ENCODE measurements at places on chromosomes 3 and 15. TPM values are rescaled to one million over a fixed set of nuclear protein-coding genes. Genes with fewer than 3 reads are reported as not detected.

SLC9A9 gene
- 12.6 TPM for total RNA-seq

CMC1 gene
- 16.4 TPM for total RNA-seq

ALDH1L1 gene
- 10.9 TPM for total RNA-seq

OR5K2 gene
- not detected for total RNA-seq

KIF15 gene
- total RNA-seq, result 0.49 TPM

CADM2 gene
- 1.8 TPM for total RNA-seq

CDHR4 gene
- 0.26 TPM for total RNA-seq

INTS14 gene
- 25.4 TPM for total RNA-seq

DNA sequence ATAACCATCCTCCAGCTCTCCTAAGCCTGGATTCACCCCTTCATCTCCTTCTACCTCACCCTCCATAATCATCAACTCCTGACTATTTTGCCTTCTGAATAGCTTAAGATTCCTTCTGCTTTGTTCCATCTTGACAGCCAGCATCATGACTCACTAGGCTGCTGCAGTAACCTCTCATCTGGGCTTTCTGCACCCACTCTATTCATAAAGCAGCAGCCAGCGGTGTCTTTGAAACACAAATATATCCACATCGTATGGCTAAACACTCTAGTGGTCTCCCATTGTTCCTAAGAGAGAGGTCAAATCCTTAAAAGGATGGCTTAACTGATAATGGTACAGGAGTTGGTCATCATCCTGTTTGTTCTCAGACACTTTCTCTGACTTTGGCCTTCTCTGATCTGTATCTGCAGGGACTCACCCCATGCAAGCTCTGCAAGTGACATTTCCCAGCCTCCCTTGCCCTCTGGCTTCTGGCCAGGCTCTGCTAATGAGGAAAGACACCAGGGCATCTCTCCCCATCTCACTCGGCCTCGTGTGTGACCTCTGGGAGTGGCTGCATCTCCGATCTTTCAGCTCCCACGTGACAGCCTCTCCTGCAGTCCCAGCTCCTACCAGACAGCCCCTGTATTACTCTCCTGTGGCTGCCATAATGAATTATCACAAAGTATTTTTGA, 6.2 kb downstream of the GRK7 start:
- DNase-seq, result no peak

- DNase-seq, result no peak
Observed at GRCh38 chr3:56837196-56837955, 35.6 kb upstream of the ARHGEF3 start.

DNA sequence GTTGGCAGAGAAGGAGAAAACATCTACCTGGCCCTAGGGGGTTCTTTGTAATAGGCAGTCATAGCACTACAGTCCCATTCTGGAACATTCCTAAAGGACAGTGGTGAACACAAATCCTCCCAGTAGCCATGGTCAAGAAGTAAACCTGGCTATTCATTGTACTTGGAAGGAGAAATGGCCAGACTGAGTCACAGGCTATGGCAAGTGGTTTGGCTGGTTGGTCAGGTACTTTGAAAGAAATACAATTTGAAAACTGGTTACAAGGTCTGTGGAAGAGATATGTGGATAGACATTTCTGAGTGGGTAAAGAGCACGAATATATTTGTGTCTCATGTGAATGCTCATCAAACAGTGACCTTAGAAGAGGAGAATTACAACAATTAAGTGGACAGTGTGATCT, 33.0 kb upstream of the FAN1 start:
- no peak for DNase-seq

DNA sequence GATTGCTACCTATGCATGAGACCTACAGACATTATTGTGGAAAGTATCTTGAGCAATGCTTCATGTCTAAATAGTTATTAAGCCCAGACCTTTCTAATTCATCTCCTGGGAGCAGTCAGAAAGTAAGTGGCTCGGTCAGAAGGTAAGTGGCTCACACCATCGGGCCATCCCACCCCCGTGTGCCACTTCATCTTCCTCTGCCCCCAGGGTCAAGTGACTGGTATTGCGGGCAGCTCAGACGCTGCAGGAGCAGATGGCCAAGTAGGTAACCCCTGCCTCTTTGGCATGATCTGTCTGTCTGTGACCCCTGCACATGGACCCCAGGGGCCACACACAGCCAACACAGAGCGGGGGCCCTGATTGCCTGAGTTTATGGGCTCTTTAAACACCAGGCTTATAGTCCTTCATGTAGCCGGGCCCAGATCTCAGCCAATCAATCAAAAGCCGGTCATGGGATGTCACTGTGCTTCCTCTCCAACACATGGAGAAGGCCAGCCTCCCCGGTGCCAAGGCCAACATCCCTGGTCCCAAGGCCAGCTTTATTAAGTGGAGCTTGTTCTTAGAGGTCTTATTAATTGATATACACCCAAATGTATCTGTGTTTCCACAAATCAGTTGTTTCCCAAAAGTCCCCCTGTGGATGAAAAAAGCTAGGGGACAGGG, 42.9 kb downstream of the LARP6 start:
- no peak for DNase-seq

DNA sequence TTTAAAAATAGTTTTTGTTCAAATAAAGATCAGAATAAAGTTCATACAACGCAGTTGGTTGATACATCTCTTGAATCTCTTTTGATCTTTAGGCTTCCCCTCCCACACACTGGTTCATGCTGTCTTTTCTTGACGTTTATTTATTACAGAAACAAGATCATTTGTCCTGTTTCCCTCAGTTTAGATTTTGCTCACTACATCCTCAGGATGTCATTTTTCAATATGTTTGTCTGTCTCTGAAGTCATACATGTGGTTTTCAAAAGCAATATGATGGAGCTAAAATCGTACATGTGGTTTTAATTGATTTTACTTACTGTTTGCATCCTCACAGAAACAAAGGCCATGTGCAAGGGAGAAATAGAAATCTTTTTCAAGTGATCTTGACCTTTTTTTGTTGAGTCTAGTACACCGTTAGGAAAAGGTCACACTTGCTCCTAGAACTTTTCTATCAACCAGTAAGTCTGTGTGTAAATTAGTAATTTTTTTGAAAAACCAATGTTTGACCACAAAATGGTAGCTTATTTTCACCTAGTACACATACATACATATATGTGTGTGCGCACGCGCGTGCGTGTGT, 63.7 kb upstream of the SENP5 start:
- no peak for DNase-seq

DNA sequence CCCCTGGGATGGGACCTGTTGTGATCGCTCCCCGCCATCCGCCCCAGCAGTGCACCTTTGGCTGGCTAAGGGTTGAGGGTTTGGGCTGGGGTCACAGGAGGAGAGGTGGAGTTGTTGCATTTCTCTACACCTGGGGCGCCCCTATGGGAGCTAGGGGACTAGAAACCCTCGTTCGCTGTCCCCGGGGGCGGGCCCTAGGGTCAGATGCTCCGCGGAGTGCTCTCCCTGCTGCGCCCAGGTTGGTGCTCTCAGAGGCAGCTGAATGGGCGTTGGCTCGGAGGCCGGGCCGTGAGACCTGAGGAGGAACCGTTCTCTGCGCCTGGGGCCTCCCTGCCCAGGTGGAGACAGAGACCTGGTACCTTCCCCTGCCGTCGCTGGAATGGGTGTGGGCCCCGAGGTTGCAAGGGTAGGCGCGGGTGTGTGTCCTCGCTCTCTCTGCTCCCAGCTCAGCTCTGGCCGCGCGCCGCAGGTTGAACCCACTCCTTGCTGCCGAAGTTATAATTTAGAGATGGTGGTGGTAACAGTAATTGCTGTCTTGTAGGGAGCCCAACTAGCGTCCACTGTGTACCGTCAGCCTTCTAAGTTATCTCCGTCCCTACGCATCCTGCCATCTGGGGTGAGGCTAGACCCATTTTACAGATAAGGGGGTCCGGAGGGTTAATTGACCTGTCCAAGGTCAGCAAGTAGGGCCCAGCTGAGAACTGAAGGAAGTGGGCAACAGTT, 965 bp downstream of the FLNB start:
- DNase-seq, result peak; percentile 61

DNA sequence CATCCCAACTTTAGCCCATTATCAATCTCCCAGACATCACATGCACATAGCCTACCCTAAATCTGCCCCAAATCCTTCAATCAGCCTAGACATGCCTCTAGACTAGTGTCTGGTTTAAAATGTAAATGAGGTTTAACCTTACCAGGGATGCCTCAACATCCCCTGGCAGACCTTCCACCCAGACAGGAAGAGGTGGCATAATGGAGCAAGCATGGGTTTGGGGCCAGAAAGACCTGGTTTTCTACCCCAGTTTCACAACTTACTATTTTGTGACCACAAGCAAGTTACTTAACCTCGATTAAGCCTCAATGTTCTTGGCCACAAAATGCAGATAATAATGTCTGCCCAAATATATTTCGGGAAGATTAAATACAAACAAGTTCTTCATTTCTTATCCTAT, 28.3 kb upstream of the THBS1 start:
- no peak for DNase-seq

- no peak for DNase-seq
Observed at GRCh38 chr15:68330901-68331300, 53.4 kb downstream of the FEM1B start.

GRCh38 chr15:82968066-82968465, 15.5 kb upstream of the HOMER2 start:
- no peak for DNase-seq

DNA sequence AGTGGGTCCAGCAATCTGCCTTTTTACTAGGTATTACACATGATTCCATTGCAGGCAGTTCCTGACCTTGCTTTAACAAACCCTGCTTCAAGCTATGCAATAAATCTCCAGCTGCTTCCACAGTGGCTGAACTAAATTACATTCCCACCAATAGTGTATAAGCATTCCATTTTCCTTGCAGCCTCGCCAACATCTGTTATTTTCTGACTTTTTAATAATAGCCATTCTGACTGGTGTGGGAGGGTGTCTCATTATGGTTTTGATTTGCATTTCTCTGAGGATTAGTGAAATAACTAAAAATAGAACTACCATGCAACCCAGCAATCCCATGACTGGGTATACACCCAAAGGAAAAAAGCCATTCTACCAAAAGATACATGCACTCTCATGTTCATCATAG, 36.4 kb upstream of the DNAJC13 start:
- DNase-seq, result no peak

DNA sequence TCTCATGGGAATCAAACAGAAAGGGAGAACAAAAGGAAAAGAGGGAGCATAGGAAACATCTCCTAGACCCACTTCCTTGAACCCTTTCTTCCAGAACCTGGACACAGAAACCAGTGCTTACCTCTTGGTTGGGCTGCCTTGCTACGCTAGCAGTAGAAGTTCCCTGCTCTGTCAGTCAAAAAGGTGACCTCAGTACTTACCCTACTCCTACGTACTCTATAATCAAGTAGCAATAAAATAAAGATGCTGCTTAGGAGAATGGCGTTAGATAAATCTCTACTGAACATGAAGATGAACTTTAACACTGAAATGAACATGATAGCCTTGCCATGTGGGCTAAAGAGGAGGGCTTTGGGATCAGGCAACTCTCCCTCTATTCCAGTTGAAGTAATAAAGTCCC, 7.4 kb downstream of the VEPH1 start:
- no peak for DNase-seq

DNA sequence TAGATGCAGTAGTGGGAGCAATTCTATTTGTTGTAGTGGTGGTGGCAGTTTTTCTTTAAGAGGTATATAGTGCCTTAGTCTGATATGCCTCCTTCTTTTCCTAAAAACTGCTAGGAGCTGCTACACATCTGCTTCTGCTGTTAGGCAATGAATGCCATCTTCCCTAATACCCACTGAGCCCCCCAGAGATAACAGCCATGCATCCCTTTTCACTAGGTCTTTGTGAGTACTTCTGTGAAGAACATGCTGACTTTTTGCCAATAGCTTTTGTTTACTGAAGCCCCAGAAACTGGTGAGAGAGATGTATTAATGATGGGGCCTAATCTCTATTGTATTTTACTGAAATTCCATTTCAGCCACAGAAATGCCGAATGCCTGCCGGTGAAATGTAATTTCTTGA, 92.6 kb upstream of the CHL1 start:
- DNase-seq, result no peak

GRCh38 chr3:161854232-161854771, 357.7 kb downstream of the OTOL1 start:
- DNase-seq, result peak; percentile 62

DNA sequence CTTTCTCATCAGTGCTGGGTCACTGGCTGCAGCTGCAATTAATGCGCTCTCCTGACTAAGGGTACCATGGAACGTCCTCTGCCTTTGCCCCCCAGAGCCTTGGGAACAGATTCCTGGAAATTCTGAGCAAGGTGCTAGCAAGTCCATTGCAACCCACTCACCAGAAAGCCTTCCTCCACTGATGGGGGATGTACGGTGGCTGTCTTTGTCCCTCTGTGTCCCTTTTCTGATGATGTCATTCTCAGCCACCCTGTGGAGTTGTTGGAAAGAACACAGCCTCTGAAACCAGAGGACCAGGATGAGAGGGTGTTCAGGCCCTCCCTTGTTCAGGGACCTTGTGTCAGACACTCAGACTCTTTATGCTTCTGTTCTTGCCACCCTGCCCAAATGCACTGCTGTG, 38.1 kb upstream of the ZBTB38 start:
- no peak for DNase-seq

- no peak for DNase-seq
Observed at GRCh38 chr3:16433701-16434151, 79.8 kb downstream of the RFTN1 start.

GRCh38 chr15:30065025-30065801, 17.5 kb upstream of the GOLGA8J start:
- DNase-seq, result no peak

DNA sequence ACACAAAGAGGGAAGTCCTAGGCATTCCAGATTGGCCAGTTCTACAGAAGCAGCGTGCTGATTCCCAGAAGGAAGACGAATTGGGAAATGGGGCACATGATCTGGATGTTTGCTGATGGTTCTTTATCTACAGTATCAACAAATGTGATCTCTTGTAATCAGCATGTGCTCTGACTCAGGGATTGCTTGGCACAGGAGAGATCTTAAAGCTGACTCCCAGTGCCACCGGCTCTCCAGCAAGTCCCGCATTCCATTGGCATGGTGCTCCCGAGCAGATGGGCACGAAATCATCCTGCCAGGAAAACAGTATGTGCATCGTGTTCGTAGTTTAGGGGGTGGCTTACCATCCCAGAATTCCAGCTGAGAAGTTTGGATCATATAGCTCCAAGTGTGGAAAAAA, 259.9 kb upstream of the NR2F2 start:
- no peak for DNase-seq

DNA sequence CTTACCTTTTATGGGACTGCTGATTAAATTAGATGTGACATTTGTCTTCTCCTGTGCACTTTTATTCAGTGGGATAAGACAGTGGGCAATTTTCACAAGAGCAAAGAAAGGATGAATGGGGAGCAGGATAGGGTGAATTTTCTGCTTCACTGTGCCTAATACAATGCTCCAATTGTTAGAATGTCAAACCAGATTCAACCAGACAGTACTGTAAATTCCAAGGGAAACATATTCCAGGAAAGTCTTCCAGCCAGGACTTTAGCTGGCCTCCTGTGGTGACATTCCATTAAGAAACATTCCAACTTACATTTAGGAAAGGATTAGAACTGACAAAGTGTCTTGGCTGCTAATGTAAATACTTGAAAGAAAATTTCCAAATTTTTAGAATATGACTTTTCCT, 100.1 kb upstream of the PROK2 start:
- no peak for DNase-seq

- peak; percentile 75 for DNase-seq
Observed at GRCh38 chr3:197428117-197428801, 127.5 kb downstream of the BDH1 start.

Measured in aorta (tissue), 5 donors.